Heart right ventricle (tissue), 16 donors: ENCODE measurements at places on chromosomes 2 and 18.

DNA sequence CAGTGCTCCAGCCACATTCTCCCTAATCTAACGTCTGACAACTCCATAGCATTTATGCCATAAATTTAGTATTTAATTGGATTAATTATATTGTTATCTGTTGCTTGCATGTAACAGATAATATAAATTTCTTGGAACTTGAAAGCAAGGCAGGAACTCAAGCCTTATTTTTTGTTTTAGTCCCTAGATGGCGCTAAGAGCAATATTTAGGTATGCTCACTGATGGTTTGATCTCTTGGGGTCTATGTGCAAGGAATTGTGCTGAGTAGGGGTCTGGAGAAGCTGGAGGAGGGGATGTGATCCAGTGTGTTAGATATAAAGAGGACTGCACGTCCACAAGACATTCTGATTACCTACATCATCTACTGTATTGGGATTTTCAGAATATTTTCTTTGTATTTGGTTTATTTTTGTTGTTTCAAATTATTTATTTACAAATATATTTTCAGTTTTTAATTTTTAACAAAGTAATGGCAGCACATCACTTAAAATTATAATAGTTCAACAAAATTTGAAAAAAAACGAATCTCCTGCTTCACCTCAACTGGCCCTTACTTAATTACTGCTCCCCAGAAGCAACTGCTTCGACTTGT lies 32.8 kb downstream of the KATNAL2 start:
- DNase-seq = no peak

- no peak for DNase-seq
These were observed 120.2 kb downstream of the LAMA3 start for GRCh38 chr18:23809415-23809814.

DNA sequence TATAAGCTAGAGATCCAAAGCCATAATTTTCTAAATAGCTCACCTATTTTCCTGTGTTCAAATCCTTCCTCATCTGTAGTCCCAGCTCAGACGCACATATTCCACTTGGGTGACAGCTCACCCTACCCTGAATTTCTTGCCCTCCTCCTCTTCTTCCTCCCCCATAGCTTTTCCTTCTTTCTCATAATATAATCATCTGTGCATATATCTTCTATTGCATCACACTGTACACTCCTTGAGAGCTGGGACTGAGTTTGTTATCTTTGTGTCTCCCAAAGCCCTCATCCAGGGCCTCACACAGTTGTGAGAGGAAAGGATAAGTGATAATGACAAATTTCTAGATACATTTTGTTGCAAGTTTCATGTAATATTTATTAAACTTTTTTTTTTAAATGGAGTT lies 55.9 kb upstream of the RTN4 start:
- DNase-seq = no peak

DNA sequence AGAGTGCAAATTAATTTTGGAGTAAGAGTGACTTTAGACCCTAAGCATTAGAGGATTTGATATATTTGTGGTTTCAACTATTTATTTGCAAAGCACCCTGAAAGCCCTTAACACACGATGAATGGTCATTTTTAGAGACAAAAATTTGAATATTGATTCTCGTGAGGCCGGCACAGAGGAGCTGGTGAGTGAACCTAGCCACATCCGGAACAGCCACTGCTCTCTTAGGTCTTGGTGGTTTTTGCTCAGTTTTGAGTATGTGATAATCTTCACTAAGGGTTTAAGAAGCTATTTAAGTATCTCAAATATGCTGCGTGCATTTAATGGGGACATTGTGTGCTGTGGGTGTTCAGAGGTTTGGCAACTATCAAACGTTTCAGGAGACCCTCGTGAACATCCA lies 204.8 kb downstream of the TSN start:
- no peak for DNase-seq
